NCI-H1694 treated with DMSO at 0.1 percent for 48 hours (cell line): ENCODE measurements at places on chromosomes 4 and X.

GRCh38 chr4:81807386-81807785, 335.7 kb upstream of the RASGEF1B start:
- DNase-seq = no peak

GRCh38 chr4:158781963-158782362, 13.1 kb downstream of the FNIP2 start:
- DNase-seq = no peak

GRCh38 chr4:142407596-142407995, 438.5 kb downstream of the INPP4B start:
- DNase-seq = no peak

DNA sequence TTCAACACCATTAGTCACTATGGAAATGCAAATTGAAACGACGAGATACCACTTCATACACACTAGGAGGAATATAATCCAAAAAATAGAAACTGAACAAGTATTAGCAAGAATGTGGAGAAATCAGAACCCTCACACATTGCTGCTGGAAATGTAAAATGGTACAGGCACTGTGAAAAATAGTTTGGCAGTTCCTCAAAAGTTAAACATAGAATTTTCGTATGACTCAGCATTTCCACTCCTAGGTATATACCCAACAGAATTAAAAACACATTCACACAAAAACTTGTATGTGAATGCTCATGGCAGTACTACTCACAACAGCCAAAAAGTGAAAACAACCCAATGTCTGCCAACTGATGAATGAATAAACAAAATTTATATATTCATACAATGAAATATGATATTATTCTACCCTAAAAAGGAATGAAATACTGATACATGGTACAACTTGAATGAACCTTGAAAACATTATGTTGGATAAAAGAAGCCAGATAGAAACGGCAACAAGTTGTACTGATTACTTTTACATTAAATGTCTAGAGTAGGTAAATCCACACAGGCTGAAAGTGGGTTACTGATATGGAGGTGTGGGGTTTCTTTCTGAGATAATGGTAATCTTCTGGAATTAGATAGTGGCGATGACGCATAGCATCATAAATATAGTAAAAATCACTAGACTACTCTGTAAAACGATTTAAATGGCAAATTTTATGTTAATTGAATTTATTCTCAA, 22.3 kb downstream of the TEC start:
- no peak for DNase-seq

GRCh38 chrX:136380010-136380769, 79.4 kb downstream of the ADGRG4 start:
- no peak for DNase-seq

GRCh38 chrX:31449081-31449480, 377.2 kb upstream of the FTHL17 start:
- DNase-seq = no peak
